ENCODE measurements at places on chromosomes 16 and 17.

GRCh38 chr16:1049113-1049975 lies 23.2 kb upstream of the SSTR5 start:
- no peak for DNase-seq

DNA sequence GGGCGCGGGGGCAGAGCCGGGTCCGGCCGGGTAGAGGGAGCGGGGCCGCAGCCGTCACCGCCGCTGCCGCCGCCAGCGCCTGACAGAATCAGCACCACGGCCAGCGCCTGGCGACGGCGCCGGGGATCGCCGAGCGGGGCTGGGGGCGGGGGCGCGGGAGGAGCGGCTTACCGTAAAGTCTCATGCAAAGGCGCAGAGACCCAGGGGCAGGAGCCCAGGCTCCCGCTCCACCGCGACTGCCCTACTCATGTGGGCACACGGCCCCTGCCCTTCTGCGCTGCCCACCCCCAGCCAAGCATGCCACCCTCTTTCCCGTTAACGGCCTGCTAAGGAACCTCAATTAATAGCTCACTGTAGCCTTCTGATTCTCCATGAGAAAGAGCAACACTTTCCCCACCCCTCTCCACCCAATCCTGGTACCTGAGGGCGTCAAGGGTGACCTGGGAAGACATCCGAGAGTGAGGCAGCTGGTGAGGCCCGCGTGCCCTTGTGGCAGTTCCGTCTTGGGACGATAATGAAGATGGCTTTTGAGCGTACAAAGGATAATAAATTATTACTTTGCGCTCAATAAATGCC lies at the start of gene SEZ6:
TSS of gene SEZ6 (minus strand) at position 98 of the 576 bp plus-strand sequence. CDS start 164 bp downstream, outside the sequence.
- DNase-seq: no peak

GRCh38 chr16:11570258-11570657 lies 16.5 kb downstream of the LITAF start:
- DNase-seq: no peak

DNA sequence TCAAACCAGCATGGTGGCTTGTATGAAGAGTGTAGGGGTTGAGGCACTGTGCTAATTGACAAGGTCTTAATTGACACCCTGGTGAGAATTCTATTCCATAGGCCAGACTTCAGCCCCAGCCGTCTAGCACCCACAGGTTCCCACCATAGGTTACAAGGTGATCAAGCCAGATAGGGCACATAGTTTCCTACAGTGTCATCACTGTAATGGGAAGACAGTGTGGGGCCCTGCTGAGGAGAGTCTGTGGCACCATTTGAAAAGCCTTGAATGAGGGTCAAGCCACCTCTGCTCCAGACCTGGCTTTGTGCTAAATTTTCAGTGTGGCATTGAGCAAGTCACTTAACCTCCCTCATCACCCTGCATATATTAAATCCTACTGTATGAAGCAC lies 36.2 kb downstream of the YPEL2 start:
- no peak for DNase-seq

GRCh38 chr16:4646773-4647643 lies 22.4 kb downstream of the MGRN1 start:
- DNase-seq: no peak

- no peak for DNase-seq
These were observed 88.0 kb downstream of the LITAF start for GRCh38 chr16:11498683-11499082.
